ENCODE measurements at places on chromosomes 16 and 17.

- DNase-seq, result no peak
Observed at GRCh38 chr17:10162096-10162495, 36.3 kb downstream of the GAS7 start.

DNA sequence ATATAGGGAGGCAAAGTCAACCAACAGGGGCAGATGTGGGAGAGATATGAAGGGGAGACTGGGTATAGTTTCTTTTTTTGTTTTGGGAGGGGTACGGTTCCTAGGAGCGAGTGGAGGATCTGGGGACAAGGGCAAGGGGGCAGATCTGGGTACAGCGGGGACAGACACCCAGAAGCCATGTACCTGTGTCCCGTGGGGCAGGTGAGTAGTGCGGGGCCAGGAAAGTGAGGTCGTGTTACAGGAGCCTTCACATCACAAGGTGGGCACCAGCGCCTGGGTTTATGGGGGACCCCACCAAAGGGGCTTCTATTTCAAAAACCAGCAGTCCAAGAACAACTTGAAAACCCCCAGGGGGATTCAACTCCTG is 11.5 kb downstream of the LITAF start:
- DNase-seq, result no peak

GRCh38 chr17:61040666-61041065 is 359.0 kb upstream of the TBX2 start:
- no peak for DNase-seq

DNA sequence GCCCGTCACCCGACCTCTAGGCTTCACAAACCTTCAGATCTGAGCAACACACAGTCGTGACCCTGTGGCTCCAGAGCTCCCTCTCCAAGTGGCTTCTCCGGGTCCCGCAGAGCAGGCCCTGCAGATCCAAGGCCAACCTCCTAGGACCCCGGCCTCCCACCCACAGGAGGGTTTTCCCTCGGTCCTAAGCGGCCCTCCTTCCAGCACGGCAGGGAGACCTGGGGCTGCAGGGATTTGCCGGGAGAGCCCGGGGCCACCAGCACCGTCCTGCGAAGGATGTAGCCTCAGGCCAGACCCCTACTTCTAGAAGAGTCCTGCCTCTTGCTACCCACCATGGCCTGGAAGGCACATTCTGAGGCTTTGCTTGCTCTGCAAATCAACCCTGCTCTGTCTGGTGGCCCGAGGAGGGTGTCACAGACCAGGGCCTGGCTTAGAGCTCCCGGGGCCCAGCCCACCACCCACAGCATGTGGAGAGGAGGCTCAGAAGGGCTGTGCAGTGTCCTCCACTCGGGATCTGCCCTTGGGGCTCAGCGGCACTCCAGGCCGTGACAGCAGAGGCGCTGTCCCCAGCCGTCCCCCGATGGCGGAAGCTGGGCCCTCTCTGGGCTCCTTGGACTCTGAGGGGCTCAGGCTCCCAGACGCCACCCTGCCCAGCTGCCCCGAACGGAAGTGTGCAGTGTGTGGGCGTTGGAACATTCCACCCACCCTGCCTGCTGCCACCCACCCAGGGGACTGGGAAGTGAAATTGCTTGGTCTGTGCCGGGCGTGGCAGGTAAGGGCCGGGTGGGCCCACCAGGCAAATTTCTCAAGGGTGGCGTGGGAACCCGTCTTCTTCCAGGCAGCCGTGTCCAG is 28.8 kb upstream of the ACSF3 start:
- DNase-seq, result no peak

- peak; percentile 73 for DNase-seq
Observed at GRCh38 chr16:27235055-27235937, 32.0 kb downstream of the KDM8 start.

- DNase-seq, result no peak
Observed at GRCh38 chr17:17086585-17086984, 44.3 kb downstream of the MPRIP start.

GRCh38 chr17:82047914-82048570 is 3.6 kb downstream of the RFNG start:
- DNase-seq, result no peak

DNA sequence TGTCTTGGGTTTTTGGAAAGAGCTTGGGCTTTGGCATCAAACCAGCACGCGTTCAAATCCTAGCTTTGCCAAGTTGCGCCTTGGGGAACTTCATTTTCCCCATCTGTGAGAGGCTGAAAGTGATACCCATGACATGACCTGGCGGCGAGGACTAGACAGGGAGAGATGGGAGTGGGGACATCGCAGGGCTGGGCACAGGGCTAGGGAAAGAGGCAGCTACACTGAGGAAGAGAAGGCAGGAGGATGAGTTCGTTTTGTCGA is 202.9 kb downstream of the IRF8 start:
- DNase-seq, result no peak

- no peak for DNase-seq
Observed at GRCh38 chr17:10727192-10727591, 2.6 kb downstream of the TMEM220 start.

GRCh38 chr17:80377798-80378197 is 37.2 kb upstream of the ENDOV start:
- no peak for DNase-seq

GRCh38 chr17:61766520-61766919 is 96.8 kb downstream of the BRIP1 start:
- DNase-seq, result no peak

GRCh38 chr17:27417596-27418365 is 38.5 kb upstream of the KSR1 start:
- DNase-seq, result no peak

GRCh38 chr17:67244431-67245072 is 444 bp downstream of the HELZ start:
- no peak for DNase-seq

GRCh38 chr16:11535494-11535893 is 51.2 kb downstream of the LITAF start:
- no peak for DNase-seq

DNA sequence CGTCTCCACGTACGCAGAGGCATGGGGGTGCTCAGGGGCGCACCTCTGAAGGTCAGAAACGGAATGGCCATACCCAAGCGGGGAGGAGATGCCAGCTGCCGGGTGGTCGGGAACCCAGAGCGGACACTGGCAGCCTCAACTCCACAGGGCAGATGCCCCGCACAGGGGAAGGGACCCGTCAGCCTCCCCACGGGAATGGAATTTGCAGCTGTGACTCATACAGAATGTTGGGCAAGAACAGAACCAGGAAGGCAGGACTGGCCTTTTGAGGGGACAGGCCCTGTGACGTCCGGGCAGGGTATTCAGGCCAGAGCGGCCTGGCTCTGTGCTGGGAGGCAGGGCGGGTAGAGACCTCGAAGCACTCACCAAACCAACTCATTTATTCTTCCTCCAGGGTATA is 7.5 kb downstream of the TK1 start:
- DNase-seq, result no peak

DNA sequence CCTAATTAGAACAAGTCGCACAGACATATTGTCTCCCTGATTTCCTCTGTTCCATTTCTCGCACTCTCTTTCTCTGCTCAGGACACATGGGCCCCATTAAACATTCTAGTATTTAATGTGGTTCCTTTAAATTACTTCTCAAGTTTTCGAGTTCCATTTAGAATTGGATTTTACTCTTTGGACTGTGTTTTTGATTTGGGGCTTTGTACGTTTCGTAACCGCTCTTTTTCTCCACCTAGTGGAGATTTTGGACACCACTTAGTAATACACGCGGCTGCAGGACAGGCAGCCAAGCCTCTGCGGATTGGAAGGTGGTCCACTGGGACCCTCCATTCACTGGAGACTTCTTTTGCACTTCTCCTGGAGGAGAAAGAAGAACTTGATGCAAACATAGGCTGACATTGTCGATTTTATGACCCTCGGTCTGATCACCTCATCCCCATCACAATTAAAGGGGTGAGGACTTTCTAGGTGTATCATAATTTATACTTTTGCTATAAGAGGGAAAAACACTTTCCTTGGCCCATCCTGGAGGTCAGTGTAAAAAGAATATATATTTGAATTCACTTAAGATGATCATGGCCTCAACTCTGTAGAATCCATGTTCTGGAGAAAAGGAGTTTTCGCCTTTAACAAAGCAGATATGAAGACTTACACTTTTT is 85.7 kb downstream of the NOG start:
- no peak for DNase-seq

- DNase-seq, result no peak
Observed at GRCh38 chr17:5562661-5563360, 21.5 kb downstream of the NLRP1 start.

GRCh38 chr17:48427598-48427997 is 2.4 kb downstream of the SKAP1 start:
- no peak for DNase-seq

- DNase-seq, result no peak
Observed at GRCh38 chr16:54792811-54793210, 137.9 kb upstream of the IRX5 start.

DNA sequence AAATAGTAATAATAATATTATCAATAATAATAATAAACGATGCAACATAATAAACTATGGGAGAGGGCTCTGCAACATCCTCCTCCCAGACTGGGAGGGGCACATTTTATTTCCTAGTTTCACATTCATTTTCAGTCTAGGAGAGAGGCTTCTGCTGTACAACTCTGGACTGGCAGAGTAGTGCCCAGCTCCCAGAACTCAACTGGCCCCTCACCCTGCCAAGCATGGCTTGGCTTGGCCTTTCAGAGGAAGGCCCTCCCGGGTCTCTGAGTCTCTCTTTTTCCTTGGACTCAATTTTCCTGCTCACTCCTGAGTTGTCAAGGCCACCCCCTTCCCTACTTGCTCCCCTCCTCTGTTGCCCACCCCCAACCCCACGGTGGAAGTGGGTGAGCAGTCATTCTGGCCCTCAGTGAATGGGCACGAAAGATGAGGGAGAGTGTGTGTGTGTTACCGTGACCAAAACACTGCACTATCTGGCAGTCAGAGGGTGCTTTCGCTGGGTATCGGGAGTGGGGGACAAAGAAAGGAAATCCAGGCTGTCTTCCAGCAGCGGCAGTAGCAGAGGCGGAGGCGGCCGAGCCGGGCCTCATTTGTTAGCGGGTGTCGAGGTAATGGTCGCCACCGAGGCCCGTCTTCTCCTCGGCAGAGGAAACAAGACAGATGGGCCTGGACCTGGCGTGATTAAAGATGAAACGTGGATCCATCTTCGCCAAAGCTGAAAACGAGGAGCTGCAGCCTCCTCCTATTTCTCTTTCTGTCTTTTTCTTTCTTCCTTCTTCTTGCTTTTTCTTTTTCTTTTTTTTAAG is 2.3 kb downstream of the HOXB4 start:
- DNase-seq, result no peak

DNA sequence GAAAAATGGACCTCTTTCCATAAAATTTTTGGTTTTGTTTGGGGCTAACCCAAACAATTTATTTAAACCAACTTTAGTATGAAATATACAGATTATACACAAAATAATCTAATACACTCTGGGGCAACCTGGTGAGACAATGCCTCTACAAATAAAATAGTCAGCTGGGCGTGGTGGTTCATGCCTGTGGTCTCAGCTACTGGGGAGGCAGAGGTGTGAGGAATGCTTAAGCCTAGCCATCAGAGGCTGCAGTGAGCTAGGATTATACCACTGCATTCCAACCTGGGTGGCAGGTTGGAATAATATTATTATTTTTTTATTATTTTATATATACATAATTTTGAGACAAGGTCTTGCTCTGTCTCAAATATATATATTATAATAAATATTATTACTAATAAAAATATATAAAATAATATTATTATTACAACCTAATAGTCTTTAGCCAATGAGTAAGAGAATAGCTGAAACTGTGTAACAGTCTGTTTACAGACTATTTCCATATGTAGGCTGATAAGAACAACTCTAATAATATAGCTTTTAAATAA is 50.5 kb downstream of the GLG1 start:
- no peak for DNase-seq

GRCh38 chr17:54348234-54348633 is 525.5 kb downstream of the KIF2B start:
- no peak for DNase-seq

DNA sequence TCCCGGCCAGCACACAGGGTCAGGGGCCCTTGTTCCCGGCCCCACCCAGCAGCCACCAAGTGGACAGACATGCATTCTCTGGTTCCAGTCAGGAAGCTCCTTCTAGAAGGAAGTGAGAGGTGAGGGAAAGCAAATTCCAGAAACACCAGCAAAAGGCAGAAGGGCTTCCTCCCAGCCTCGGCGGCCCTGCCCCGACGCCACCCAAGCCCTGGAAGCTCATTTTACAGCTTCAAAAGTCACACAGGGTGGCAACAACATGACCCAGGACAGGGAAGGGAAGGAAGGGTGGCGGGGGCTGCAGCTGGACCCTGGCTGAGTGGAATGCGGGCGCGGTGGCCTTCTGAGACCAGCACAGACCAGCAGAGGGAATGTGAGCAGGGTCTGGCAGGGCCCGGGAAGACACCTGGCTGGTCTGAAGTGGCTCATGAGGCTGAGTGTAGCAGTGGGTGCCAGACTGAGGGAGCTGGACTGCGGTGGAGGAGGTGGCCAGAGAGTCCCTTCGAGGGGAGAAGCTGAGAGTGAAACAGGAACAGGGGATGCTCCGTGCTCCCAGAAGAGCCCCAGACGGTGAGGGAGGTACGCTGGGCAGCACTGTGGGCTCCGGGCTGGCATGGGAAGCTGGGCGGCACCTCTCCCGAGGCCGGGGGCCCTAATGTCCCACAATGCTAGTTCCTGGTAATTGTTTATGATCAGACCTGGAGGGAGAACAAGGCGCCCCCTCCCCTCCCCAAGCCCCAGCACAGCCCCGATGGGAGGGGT is 1.9 kb upstream of the UNC13D start:
- DNase-seq, result no peak

DNA sequence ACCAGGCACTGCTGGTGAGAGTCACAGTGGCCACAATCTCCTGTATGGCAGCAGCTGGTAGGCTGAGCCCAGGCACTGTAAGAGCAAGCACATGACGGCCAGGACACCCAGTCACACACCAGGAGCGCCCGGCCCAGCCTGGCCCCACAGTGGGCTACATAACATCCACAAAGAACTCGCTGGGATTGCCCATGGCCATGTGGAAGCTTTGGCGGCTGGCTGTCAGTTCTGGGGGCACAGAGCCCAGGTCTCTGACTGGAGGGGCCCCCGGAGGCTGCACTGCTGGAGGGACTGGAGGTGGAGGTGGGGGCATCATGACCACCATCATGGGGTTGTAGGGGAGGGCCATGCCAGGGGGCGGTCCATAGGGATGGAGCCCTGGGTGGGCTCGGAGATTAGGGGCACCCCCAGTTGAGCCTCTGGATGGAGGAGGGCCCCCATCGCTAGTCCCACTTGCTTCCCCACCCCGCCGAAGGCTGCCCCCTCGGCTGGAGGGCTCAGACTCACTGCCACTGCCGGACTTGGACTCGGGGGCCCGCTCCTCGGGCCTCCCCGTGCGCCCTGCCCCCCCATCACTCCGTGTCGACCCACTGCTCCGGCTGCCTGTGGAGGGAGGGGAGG is 6.1 kb downstream of the ACADVL start:
- DNase-seq, result no peak

DNA sequence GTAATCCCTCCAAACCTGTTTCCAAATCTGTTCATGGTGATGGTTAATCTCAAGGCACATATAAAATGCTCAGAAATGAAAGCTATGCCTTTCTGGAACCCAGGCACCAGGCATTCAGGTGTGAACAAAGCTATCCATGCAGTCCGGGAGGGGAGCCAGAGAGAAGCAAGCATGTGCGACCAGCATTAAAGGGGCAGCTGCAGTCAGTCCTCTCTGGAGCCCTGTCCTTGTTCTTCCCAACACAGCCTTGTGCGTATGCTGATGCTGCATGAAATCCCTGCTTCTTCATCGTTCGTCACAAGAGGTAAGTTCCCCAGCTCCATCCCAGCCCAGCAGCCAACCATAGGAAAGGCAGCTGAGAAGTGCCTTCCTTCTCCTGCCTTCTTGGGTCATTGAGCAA is 148.7 kb downstream of the GRIN2A start:
- DNase-seq, result no peak

GRCh38 chr17:17831208-17832031 is 5.4 kb downstream of the SREBF1 start:
- no peak for DNase-seq

GRCh38 chr17:71948703-71949422 is 172.0 kb upstream of the SOX9 start:
- DNase-seq, result no peak
